ENCODE measurements at places on chromosomes 1 and 21.

DNA sequence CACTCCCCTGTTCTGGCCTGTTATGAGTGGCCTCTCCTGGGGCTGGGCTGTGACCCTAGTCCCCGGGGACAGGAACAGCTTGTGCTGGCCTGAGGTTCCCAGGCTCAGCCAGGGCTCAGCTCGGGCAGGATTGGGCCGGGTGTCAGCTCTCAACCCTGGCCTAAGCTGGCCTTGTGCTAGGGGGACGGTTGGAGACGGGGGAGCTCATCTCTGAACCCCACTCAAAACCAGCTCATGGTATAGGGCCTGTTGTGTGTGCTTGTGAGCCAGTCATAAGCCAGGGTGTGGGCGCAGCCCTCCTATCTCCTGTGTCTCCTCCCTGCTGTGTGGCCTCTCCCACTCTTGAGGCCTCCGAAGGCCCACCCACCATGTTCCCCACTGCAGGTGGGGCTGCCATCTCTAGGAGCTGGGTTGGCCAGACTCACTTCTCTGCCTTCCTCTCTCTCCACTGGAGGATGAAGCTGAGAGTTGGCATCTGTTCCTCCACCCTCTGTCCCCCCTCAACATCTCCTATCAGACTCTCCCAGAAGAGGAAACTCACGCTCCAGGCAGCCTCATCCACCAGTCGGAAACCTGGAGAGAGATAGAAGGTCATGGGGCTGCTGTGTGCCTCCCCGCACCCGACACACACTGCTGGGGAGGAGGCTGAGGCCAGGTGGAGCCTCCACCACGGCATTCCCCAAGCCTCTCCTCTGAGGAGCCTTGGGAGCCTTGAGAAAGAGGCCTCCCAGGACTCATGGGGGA lies 1.4 kb downstream of the PEAR1 start:
- no peak for DNase-seq

DNA sequence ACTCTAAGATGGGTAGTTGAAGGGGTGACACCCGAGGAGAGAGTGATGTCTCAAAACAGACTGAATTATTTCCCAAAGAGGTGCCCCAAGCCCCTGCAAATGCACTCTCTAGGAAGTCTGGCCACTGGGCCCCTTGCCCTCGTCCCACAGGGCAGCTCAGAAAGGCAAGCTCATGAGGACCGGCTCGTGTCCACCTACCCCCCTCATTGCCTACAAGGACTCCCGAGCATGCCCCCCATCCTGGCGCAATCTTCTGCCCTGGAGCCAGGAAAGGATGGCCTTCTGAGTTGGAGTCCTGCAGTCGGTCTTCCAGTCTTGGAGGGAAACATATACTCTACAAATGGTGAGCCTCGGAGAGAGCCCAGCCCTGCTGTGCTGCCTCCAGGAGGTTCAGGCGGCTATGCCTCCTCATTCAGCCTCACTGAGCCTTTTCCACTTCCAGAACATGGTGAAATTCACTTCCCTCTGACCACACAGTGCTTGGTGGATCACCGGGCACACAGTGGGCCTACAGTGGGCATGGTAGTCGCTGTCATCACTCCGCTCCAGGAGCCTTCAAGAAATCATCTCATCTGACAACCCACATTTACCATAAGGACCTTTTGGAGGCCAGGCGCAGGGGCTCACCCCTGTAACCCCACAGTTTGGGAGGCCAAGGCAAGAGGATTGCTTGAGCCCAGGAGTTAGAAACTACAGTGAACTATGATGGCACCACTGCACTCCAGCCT lies 5.8 kb upstream of the WNT3A start:
- DNase-seq, result no peak

- no peak for DNase-seq
Observed at GRCh38 chr1:59389847-59390246, 93.0 kb downstream of the FGGY start.

- no peak for DNase-seq
Observed at GRCh38 chr1:40785446-40785845, 1.9 kb downstream of the KCNQ4 start.

DNA sequence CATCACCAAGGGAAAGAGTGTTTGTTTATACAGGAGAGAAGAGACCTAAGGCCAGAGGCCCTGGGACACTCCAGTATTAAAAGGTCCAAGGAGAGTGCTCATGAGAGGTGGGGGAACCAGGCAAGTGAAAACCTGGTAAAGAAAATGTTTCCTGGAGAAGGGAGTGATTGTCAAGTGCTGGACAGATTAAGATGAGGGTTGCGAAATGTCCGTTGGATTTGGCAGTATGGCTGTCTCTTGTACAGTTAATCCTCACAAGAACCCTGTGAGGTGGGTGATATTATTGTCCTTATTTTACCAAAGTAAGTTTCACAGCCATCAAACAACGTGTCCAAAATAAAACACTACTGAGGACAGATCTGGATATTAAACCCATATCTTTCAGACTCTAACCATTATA lies 44.2 kb downstream of the RPAP2 start:
- no peak for DNase-seq
